Neural progenitor cell (in vitro differentiated cells): ENCODE measurements at places on chromosomes 5 and 9.
A peak's percentile ranks its signal among the peaks of the same experiment; 100 is the strongest.

- no peak for DNase-seq
These were observed 161.0 kb upstream of the CCDC152 start for GRCh38 chr5:42595597-42595996.

DNA sequence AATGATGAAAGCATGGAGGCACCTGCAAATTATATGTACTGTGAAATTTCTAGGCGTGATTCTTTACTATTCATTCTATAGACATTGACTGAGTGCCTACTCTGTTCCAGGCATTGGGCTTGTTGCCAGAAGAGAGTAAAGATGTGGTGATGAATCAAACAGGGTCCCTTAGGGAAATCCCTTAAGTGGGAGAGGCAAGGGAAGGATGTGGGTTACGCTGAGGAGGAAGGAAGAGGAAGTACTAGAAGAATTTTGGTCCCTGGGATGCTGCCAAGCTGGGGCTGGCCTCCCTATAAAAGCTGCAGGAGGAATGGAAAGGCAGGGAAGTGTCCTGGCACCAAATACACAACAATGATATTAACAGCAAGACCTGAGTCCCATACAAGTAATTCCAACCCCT lies 76.7 kb upstream of the SPOCK1 start:
- DNase-seq: no peak

DNA sequence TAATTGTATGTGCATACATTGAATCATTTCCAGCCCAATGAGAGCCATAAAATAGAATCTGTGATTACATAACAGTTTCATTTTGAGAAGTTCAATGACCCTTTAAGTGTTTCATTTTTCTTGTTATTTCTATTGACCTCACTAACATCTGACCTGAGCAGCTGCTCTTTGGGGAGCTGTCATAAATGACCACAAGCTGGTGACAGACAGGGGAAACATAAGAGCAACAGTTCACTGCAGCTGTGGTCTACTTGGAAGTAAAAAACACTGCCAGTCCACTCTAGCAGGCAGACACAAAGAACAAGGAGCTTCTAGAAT lies 265.4 kb downstream of the DTWD2 start:
- no peak for DNase-seq

DNA sequence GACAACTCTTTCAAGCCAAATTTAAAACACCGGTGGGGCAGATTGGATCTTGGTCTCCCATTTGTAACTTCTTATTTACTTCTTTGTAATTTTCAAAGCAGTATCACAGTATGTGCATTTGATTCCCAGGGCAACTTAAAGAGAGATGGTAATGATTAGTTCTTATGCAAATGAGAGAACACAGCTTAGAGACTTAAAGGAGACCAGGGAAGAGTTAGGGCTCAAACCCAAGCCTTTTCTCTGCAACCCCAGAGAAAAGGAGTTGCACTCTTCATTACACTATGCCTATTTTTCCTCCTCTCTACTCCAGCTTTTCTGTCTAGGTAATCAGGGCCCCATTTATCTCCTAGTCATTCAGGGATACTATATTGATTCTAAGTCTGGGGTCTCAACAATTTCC lies 237.8 kb upstream of the NMUR2 start:
- DNase-seq: no peak

DNA sequence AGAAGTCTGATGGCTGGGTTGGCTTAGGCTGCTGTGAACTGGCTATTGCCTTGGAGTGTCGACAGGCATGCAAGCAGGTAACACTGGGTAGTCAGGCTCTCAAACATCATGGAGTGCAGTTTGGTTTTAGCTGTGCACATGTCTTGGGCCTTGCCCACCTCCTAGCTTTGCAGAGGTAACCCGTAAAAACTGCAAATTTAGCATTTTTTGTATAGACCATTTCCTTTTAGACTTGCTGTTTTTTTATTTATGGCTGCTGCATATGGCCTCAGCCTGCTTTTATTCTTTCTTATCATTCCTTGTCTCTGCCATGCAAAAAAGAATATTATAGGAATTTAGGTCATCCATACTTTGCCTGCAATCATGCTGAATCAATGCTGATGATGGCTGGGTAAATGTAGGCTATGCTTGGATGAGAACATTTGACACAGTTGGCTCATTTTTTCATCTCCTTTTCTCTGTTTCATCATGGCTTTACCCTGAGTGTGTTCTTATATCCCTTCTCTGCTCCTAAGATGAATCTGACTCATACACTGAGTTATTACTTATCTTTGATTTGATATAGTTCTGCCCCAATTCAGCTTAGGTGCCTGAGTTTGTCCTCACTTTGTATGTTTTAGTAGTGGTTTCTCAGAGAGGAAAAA lies 27.2 kb downstream of the RECK start:
- DNase-seq: no peak

DNA sequence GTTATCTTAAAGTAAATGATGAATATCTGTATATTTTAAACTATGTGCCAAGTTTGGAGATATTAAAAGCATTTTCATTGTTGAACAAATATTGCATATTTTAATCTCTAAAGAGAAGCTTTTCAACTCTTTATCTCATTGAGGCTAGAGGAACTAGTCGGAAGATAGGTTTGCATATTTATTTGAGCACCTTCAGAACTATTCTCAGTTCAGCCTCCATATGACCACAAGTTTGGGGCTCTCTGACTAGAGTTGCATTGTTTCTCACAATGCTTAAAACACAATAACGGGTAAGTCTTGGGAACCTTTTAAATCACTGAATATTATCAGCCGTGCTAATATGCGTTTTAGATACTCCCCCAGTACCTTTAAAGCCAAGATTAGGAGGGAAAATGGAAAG lies 47.3 kb upstream of the CTXN3 start:
- no peak for DNase-seq

DNA sequence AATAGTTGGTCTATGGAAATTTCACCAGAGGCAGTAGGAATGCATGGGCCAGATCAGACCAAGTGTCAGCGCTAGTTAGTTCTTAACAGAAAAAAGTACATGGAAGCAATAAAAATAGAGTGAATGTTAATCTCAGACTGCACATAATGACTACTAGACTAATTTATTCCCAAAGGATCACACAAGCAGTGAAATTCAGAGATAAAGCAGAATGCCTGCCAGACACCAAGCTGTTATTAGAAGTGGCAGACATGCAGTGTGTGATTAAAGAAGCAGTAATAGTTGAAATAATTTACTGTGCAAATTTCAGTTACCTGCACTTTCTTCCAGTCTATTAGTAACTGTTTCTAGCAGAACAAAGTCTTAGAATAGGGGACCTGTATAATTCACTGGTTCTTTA lies 1024.2 kb downstream of the CDH9 start:
- no peak for DNase-seq

DNA sequence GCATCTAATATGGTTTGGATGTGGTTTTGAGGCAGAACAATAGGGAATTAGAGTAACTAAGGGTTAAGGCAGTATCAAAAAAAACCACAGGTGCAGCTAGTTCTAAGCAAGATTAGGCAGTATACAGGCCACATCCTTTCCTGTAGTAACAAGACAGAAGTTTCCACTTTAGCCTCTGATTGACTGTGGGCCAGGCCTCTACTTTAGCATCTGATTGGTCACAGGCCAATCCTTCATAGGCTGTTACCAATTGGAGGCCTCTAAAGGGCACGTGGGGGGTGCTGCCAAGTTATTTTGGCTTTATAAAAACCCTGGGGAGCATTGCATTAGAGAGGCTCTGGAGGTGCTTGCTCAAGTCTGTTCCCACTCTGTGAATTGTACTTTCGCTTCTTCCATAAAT lies 144.1 kb upstream of the ST8SIA4 start:
- DNase-seq: no peak

GRCh38 chr9:90808890-90809685 lies 7.5 kb downstream of the SYK start:
- DNase-seq: no peak

GRCh38 chr5:95081500-95081960 lies 203.4 kb downstream of the MCTP1 start:
- DNase-seq: peak; percentile 21

GRCh38 chr9:126705767-126706697 lies 92.3 kb downstream of the LMX1B start:
- peak; percentile 57 for DNase-seq

DNA sequence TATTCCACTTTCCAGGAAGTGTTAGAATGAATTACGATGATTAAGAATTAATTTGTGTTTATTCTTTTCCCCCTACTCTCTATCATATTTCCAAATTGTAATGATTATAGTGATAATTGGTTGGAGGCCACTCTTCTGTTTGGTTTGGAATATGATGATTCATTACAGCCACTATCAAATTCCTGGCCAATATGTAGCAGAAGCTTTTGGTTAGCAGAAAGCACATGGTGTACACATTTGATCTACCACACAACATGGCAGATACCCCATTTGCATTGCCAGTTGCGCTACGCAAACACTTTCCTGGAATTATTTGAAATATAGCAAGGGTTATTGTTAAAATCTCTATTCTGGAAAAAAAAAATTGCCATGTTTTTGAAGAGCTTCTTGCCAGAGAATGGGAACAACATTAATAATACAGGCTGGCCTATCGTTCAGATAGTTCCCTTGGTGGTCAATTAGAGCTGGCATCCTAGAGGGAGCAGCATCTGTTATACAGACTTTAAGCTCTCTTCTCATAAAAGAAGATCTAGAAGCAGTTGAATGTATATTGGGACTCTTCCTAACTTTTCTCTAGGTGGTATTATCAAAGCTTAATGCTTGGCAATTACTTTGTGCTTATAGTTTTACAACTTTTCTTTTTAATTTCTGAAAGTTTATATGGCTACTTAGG lies 455.0 kb upstream of the ACTBL2 start:
- no peak for DNase-seq

DNA sequence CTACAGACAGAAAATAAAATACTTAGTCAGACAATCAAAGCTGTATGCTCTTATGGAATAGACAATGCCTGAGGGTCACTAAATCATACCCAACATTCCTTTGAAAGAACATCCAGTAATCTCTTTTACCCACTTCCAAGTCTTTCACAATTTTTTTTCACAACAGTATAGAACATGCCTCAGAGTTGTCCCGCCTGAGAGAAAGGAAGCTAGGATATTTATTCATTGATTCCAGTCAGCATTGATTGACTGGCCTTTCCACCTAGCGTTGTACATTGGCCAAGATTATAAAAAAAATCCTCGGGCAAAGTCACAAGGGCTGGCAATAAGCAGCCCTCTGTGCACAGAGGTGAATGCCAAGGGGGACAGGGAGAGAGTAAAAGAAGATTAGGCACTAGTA lies 318.1 kb upstream of the PIK3R1 start:
- DNase-seq: no peak

GRCh38 chr9:116789081-116789480 lies 102.0 kb downstream of the TRIM32 start:
- DNase-seq: no peak

DNA sequence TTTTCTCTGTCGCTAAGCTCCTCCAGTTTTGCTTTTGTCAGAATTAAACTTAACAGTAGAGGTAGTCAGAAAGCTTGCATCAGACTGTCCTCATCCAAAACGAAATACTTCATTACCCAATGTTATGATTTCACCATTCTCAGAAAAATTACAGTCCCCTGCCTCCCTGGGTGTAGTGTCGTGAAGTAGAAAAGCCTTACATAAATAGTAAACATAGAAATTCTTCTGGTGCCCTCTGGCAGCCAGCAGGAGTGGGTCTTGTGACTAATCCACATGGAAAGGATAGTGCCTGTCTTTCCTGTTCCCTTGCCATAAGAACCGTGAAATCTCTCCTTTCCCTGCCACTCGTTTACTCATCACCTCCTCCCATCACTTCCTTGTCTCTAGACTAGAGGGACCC lies 230.6 kb downstream of the GNA14 start:
- no peak for DNase-seq

DNA sequence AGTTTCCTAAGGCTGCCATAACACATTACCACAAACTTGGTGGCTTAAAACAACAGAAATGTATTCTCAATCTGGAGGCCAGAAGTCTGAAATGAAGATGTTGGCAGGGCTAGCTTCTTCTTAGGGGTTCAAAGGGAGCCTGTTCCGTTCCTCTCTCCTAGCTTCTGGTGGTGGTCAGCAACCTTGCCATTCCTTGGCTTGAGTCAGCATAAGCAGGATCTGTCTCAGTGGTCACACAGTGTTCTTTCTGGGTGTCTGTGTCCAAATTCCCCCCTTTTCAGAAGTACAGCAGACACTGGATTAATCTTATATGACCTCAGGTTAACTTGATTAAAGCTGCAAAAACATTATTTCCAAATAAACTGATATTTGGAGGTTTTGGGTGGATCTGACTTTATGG lies 2.1 kb upstream of the OSMR start:
- DNase-seq: no peak

DNA sequence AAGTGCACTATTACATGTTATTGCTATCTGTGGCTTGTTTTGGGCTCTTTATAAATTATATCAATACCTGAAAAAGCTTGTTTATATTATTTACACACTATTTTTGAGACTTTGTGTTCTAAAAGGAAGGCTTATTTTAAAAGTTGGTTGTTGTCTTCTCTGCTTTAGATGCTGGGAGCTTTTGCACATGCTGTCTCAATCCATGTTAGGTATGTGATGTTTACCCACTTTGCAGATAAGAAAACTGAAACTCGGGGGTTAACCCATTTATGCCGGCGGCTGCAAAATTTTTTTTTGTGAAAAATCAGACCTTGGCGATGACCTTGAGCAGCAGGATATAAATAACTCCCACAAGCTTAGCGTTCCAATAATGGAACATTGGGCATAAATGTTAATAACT lies 212.9 kb downstream of the RANBP17 start:
- DNase-seq: no peak

- DNase-seq: no peak
These were observed 84.4 kb upstream of the HSPA9 start for GRCh38 chr5:138659561-138659960.

GRCh38 chr5:65203746-65204145 lies 278.0 kb downstream of the ADAMTS6 start:
- no peak for DNase-seq

GRCh38 chr9:93226819-93227218 lies 42.9 kb downstream of the WNK2 start:
- no peak for DNase-seq

GRCh38 chr9:35760651-35761050 lies 6.6 kb upstream of the MSMP start:
- DNase-seq: no peak

- DNase-seq: peak; percentile 20
These were observed 15.9 kb downstream of the MAN2A1 start for GRCh38 chr5:109705596-109705995.

GRCh38 chr5:171592736-171593135 lies 173.3 kb downstream of the FGF18 start:
- DNase-seq: no peak

GRCh38 chr9:75582870-75583269 lies 307.6 kb upstream of the PCSK5 start:
- DNase-seq: no peak

- DNase-seq: no peak
These were observed 52.6 kb upstream of the ATP10B start for GRCh38 chr5:160904591-160904990.

GRCh38 chr5:65967288-65968066 lies 41.1 kb downstream of the ERBIN start:
- DNase-seq: no peak

GRCh38 chr9:4590430-4591122 lies 71.5 kb upstream of the PLPP6 start:
- no peak for DNase-seq

- no peak for DNase-seq
These were observed 111.1 kb downstream of the TLR4 start for GRCh38 chr9:117815315-117815714.
